Activated CD4-positive, alpha-beta T cell treated with anti-CD3 and anti-CD28 coated beads for 36 hours (primary cell): ENCODE measurements at places on chromosomes 2 and 18. TPM values are rescaled to one million over a fixed set of nuclear protein-coding genes. Genes with fewer than 3 reads are reported as not detected.

DNA sequence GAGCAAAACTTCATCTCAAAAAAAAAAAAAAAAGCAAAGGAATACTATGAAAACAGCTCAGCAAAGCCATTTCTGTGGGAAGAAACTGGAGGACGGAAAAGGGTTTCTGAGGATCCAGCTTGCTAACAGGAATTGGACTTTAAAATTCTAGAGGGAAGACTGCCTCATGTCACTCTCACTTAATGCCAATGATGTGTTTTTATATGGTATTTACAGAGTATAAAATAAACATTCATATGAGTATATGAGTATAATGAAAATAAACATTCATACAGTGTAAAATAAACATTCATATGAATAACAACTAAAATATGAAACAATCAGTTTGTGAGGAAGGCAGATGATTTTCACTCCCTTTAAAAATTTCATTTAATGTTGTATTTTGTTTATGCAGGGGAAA lies 43.9 kb downstream of the CHMP3 start:
- no peaks in the 10 kb centered on the region for H3K27me3 ChIP-seq
- no peak for DNase-seq
- no peaks in the 10 kb centered on the region for H3K4me1 ChIP-seq

SPP2 gene
- total RNA-seq = not detected

GRCh38 chr2:27262379-27263286 lies at the start of gene SLC30A3:
TSS of gene SLC30A3 (minus strand) at chr2:27263047. CDS start at chr2:27262906, 141 bp downstream.
- peak; percentile 85 for DNase-seq
- no peaks in the 10 kb centered on the region for H3K36me3 ChIP-seq
- H3K27me3 ChIP-seq = peaks cover 49% of the 10 kb centered on the region
- H3K27ac ChIP-seq = peak within 1 kb of the TSS; percentile 52
- peak within 1 kb of the TSS; percentile 71 for H3K4me3 ChIP-seq

LRRTM1 gene
- not detected for total RNA-seq

DNA sequence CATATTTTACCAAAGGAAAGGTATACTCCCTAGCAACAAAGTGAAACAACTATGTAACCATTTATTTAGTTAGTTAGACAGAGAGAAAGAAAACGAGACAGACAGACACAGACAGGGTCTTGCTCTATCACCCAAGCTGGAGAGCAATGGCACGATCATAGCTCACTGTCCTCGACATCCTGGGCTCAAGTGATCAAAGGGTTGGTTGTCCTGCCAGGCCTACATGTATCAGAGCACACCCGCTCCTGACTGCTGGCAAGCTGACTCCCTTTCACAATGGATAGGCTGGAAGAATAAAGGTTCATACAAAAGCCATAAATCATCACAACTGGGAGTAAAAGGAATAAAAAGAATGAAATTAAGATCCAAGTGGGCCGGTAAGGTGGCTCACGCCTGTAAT lies 53.5 kb downstream of the ATL2 start:
- no peak overlapping the region for H3K4me3 ChIP-seq
- peaks cover 25% of the 10 kb centered on the region for H3K36me3 ChIP-seq
- no peaks in the 10 kb centered on the region for H3K27me3 ChIP-seq
- no peak for DNase-seq
- peaks cover 37% of the 10 kb centered on the region for H3K4me1 ChIP-seq

DNA sequence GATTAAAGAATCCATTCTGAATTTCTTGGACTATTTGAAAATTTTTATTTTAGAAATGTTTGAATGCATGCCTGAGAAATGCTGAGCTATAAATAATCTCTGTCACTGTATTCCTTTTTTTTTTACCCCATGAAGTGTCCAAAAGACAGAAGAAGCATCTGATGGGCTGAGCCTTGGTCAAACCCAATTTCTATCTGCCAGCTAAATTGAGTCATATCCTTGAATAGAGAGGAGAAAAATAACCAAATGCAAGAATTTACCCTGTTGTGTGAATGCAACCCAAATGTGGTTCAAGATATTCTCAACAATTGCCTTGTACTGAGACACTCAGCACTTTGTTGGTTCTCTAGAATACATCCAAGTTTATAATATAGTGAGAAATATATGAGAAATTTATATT lies 223.5 kb downstream of the UBE2E3 start:
- H3K4me3 ChIP-seq = no peak overlapping the region
- peaks cover 5% of the 10 kb centered on the region for H3K4me1 ChIP-seq
- DNase-seq = no peak
- H3K27ac ChIP-seq = no peak overlapping the region
- H3K27me3 ChIP-seq = no peaks in the 10 kb centered on the region

DNA sequence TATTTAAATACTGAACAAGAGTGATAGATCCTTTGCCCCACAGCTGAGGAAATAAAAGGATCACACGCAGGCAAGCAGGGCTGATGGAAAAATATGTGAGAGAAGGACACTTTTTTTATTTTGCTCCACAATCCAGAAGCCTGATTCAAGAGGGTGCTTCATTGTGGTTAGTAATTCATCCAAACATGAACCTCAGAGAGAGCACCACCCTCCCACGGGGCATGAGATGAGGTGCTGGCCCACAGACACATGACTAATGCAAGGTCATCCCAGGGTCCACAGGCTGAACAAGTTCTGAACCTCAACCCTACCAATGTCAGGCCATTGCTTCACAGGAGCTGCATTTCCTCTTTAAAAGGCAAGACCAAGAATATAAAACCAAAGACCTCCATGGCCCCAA lies 239.6 kb downstream of the MREG start:
- peaks cover 5% of the 10 kb centered on the region for H3K27me3 ChIP-seq
- H3K4me1 ChIP-seq = no peaks in the 10 kb centered on the region
- no peak overlapping the region for H3K4me3 ChIP-seq
- no peaks in the 10 kb centered on the region for H3K36me3 ChIP-seq
- no peak overlapping the region for H3K27ac ChIP-seq

ARHGAP25 gene
- 73.2 TPM for total RNA-seq

DNA sequence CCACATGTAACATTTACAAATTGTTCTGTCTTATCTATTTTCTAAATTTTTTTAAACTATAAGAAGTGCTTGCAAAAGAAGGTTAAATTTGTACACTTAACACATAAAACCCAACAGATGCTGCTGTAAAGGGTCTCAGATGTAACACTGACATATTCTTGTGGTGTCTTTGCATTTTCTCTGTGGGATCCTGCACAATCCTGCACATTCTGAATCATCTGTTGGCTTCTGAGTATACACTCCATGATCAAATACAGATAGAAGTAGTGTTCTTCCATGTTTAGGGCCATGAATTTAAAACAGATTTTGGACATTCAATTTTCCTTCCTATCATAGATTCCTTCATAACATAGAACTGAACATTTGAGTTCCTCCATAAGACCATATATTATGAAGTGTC lies 89.0 kb downstream of the SPRED2 start:
- no peaks in the 10 kb centered on the region for H3K36me3 ChIP-seq

GRCh38 chr2:236884569-236885175 lies 201.0 kb upstream of the COPS8 start:
- no peak overlapping the region for H3K27ac ChIP-seq
- DNase-seq = no peak
- H3K4me3 ChIP-seq = no peak overlapping the region
- no peaks in the 10 kb centered on the region for H3K4me1 ChIP-seq
- H3K27me3 ChIP-seq = peaks cover 4% of the 10 kb centered on the region
- no peaks in the 10 kb centered on the region for H3K36me3 ChIP-seq

- H3K27me3 ChIP-seq = peaks cover 18% of the 10 kb centered on the region
- no peaks in the 10 kb centered on the region for H3K36me3 ChIP-seq
- no peak overlapping the region for H3K4me3 ChIP-seq
Measured at GRCh38 chr2:175552902-175553301, 371.4 kb upstream of the ATP5MC3 start.

GRCh38 chr2:149561309-149561926 lies 26.2 kb downstream of the MMADHC start:
- H3K27me3 ChIP-seq = no peaks in the 10 kb centered on the region
- no peak overlapping the region for H3K27ac ChIP-seq
- no peaks in the 10 kb centered on the region for H3K4me1 ChIP-seq
- peak; percentile 15 for DNase-seq

MAIP1 gene
- total RNA-seq = 26.1 TPM

GRCh38 chr18:57759650-57760049 lies 43.5 kb downstream of the ATP8B1 start:
- H3K4me1 ChIP-seq = no peaks in the 10 kb centered on the region
- no peak overlapping the region for H3K4me3 ChIP-seq
- H3K36me3 ChIP-seq = no peaks in the 10 kb centered on the region
- no peak overlapping the region for H3K27ac ChIP-seq

DNA sequence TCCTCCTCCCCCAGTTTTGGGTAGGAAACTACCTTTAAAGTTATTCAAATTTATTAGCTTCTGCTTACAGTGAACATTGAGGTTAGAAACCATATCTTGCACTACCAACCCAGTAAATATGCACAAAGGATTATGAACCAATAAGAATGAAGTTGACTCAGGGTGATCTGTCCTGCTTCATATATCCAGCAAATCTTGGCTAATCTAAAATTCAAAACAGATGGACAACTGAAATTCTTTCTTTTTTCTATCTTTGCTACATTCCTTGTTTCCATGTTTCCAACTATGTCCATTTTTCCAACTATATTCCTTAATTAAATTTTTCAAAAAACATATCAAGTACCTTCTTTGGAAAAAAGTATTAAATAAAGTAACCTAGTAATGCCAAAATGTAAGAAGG lies 149.3 kb downstream of the FAM124B start:
- H3K36me3 ChIP-seq = no peaks in the 10 kb centered on the region
- H3K27ac ChIP-seq = no peak overlapping the region
- H3K27me3 ChIP-seq = peaks cover 9% of the 10 kb centered on the region
- no peak for DNase-seq

DNA sequence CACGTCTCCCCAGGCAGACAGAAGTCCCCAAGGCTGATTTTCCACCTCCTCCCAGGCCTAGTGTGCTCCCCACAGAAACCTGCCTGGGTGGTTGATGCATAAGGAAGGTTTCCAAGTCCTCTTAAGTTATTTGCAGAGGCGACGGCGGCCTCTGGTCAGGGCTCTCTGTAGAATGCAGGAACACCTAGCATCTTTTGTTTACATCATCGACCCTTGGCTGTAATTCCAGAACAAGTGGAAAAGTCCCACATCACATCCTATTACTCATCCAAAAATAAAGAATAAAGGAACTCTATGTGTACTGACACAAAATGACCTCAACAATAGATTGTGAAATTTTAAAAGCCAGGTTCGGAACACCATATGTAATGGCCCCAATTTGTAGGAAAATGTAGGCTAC lies 211.1 kb downstream of the ALPK2 start:
- H3K4me3 ChIP-seq = no peak overlapping the region
- peaks cover 8% of the 10 kb centered on the region for H3K27me3 ChIP-seq
- H3K36me3 ChIP-seq = no peaks in the 10 kb centered on the region
- H3K27ac ChIP-seq = no peak overlapping the region
- H3K4me1 ChIP-seq = no peaks in the 10 kb centered on the region

SYT4 gene
- not detected for total RNA-seq

DNA sequence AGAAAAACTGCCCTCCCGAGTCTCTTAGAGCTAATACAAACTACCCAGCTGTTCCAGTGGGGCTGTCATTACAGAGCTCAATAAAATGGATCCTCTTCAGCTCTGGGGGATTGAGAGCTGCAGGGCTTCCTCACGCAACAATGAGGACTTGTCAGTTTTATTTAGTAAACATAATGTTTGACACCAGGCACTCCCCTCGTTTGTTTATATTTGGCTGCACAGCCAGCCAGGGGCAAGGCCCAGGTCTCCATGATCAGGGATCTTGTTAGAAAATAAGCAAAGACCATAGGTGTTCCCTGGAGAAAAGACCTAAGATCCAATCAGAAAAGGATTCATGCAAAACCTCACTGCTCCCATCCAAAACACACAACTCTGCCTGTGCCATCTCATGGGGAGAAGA lies 158.2 kb downstream of the C1D start:
- H3K36me3 ChIP-seq = no peaks in the 10 kb centered on the region
- H3K27ac ChIP-seq = no peak overlapping the region
- H3K27me3 ChIP-seq = peaks cover 5% of the 10 kb centered on the region
- no peak for DNase-seq
- no peaks in the 10 kb centered on the region for H3K4me1 ChIP-seq

DNA sequence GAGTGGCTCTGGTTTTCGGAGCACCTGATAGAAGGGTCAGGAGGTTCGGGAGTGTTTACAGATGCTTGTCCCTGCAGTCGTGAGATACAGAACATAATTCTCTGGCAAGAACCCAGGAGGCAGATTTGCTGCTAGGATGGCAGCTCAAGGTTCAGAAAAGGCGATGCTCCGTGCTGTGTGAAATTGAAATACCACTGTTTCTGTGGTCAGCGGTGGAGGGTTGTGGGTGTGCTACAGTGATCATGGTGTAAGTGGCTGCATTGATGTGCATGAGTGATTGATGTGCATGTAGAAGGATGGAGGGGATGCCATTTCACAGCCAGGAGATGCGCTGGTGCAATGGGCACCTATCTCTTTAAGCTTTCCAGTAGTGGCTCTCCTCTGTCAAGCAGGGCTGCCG lies 322.1 kb downstream of the GALR1 start:
- peaks cover 24% of the 10 kb centered on the region for H3K27me3 ChIP-seq
- H3K4me1 ChIP-seq = no peaks in the 10 kb centered on the region
- no peak overlapping the region for H3K27ac ChIP-seq
- H3K36me3 ChIP-seq = no peaks in the 10 kb centered on the region
- DNase-seq = no peak
- H3K4me3 ChIP-seq = no peak overlapping the region

DNA sequence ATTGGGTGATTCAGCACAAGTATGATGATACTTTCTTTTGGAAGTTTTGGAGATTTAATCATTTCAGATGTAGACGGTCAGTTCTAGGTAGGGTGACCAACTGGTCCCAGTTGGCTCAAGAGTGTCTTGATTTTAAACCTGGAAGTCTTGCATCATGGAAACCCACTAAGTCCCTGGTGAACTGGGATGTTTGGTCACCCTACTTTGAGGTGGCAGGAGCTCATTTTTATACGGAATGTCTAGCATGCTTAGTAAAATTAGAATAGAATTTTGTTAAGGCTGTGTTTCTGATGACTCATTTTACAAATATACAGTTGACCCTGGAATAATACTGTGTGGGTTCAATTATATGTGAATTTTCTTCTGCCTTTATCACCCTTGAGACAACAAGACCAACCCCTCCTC lies 61.5 kb upstream of the DOCK10 start:
- H3K4me1 ChIP-seq = no peaks in the 10 kb centered on the region
- no peaks in the 10 kb centered on the region for H3K36me3 ChIP-seq
- H3K27me3 ChIP-seq = no peaks in the 10 kb centered on the region
- no peak for DNase-seq
- H3K27ac ChIP-seq = no peak overlapping the region
- no peak overlapping the region for H3K4me3 ChIP-seq

KIF1A gene
- 8.2 TPM for total RNA-seq

GRCh38 chr2:119369845-119370244 lies 3.1 kb downstream of the DBI start:
- peaks cover 28% of the 10 kb centered on the region for H3K4me1 ChIP-seq
- H3K4me3 ChIP-seq = peak overlapping the region; percentile 21
- H3K27me3 ChIP-seq = no peaks in the 10 kb centered on the region
- DNase-seq = no peak
- no peak overlapping the region for H3K27ac ChIP-seq
- H3K36me3 ChIP-seq = peaks cover 72% of the 10 kb centered on the region
